ENCODE measurements at places on chromosomes 11 and 22.

DNA sequence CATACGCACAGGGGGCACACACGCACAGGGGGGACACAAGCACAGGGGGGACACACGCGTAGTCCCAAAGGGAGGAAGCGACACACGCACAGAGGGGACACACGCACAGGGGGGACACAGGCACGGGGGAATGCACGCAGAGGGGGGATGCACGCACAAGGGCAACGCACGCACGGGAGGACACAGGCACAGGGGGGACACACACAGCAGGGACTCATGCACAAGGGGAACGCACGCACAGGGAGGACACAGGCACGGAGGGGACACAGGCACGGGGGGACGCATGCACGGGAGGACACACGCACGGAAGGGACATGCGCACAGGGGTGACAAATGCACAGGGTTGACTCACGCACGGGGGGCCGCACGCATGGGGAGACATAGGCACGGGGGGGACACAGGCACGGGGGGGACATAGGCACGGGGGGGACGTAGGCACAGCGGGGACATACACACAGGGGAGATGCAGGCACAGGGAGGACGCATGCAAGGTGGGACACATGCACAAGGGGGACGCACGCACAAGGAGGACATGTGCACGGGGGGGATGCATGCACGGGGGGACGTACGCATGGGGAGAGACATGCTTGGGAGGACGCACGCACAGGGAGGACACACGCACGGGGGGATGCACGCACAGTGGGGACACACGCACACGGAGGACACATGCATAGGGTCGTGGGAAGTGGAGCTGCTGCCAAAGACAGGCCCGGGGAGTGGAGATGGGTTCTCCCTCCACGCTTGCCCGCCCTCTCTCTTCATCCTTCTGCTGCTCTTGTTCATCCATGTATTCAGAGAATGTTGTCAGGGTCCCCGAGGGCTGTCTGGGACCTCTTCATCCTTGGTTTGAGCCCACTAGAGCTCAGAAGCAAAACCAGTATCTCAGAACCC, 41.2 kb downstream of the WNT11 start:
- DNase-seq = no peak

GRCh38 chr11:6385046-6385777, 5.1 kb upstream of the SMPD1 start:
- DNase-seq = no peak

- DNase-seq = no peak
These were observed 1.7 kb downstream of the SEZ6L start for GRCh38 chr22:26170795-26171580.

DNA sequence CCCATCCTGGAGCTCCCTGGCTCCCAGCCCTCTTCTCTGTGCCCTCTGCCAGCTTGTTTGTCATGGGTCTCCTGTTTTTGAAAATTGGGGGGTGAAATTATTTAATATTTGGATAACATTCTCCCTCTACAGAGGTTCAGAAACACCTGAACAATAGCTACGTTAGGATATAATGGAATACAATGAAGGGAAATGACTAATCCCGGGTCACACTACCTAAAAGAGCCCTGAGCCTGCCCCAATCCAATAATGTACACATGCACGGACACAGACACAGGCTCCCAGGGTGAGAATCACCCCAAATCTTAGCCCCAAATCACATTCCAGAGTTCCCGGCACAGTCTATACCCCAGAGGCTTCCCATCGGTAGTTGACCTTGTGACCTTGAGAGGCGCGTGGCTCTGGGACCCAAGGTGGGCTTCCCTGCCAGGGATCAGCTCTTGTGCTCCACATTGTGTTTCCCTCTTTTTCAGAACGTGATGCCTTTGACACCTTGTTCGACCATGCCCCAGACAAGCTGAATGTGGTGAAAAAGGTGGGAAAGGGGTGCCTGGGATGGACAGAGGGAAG, 135.5 kb downstream of the PARVA start:
- DNase-seq = no peak

DNA sequence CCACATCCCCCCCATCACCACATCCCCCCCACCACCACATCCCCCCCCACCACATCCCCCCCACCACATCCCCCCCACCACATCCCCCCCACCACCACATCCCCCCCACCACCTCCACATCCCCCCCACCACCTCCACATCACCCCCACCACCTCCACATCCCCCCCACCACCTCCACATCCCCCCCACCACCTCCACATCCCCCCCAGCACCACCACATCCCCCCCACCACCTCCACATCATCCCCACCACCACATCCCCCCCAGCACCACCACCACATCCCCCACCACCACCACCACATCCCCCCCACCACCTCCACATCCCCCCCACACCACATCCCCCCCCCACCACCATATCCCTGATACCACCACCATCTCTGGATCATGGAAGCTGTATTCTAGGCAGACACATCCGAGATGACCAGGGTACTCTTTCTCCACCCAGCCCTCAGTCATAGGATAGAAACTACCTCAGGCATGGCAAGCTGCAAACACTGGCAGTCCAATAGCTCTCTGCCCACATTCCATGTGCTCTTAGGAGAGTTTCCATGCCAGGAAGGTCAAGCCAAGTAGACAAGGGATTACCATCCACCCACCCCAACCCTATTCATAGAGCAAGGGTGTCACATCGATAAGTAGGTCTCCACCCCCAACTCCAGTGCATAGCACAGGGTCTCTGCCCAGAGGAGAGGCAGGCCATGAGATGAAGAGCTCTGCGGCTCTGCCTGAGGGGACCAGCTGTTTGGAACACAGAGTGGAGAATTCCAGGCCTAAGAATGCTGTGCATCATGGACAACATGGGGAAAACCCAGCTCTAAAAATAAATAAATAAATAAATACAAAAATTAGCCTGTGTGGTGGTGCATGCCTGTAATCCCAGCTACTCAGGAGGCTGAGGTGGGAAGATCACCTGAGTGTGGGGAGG, 33.0 kb upstream of the TEAD1 start:
- no peak for DNase-seq

GRCh38 chr22:50174382-50175190, 4.1 kb downstream of the PANX2 start:
- no peak for DNase-seq

GRCh38 chr22:41368543-41369423, 13.0 kb upstream of the TEF start:
- no peak for DNase-seq

DNA sequence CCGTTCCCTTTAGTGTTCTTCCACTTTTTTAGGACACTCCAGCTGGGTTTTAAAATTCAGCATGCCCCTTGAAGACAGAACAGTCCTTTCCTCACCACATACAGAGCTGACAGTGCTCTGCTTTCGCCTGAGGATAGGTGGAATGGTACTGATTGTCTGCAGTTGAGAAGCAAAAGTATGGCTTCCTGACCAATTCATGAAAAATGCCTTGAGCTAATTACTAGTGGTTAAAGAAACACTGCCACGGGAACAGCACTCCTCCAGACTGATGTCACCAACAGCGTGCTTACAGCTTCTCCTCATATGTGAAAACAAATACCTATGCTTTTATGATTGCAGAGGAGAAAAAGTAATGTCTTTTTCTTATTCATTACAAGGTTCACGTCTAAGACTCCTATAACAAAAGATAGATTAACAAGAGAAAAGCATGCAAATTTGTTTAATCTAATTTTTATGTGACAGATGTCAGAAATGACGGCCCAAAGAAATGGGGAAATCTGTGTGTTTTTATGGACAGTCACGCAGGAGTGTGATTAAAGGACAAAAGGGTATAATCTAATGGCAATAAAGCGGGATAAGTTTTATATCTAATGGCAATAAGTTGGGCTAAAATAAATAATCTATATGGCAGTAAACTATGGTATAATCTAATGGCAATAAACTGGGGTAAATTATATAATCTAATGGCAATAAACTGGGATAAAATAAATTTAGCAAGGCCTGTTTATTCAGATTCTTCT, 123.4 kb upstream of the ARHGAP42 start:
- DNase-seq = no peak

- no peak for DNase-seq
These were observed 140.0 kb upstream of the POU2AF2 start for GRCh38 chr11:111105566-111105965.

DNA sequence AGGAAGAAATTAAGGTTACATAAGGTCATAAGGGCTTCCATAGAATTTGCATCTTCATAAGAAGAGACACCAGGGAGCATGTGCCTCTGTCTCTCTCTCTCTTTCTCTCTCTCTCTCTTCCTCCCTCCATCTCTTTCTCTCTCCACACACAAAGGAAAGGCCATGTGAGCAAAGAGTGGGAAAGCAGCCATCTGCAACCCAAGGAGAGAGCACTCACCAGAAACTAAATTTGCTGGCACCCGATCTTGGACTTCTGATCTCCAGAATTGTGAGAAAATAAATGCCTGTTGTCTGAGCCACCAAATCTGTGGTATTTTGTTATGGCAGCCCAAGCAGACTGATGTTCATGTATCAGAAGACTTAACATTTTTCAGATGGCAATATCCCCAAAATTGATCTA, 6.4 kb upstream of the KRTAP5-10 start:
- DNase-seq = no peak

DNA sequence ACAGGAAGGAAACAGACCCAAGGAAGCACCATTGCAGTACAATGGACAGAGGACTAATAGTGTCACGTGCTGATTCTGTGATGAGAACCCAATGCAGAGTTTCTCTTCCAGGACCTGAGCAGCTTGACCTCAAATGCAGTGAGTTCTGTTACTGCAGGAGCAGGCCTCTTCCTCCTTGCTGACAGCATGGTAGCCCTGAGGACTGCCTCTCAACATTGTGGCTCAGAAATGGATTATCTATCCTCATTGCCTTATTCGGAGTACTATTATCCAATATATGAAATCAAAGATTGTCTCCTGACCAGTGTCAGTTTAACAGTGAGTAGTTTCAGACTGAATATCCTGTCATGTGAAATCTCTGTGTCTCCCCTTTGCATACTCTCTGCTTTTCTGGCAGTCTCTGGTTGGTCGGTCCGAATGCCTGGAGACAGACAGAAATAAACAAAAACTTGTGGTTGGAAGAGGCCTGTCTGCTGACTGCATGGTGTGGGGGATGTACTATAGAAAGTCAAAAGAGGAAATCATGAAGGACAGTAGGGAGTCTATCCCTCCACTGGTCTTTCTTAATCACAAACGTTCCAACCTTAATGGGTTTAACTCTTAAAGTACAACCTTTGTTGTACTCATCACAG, 6.9 kb upstream of the MS4A14 start:
- no peak for DNase-seq

- DNase-seq = no peak
These were observed 8.8 kb upstream of the UBASH3B start for GRCh38 chr11:122646549-122647340.

GRCh38 chr11:12767577-12767976, 93.4 kb downstream of the TEAD1 start:
- no peak for DNase-seq

DNA sequence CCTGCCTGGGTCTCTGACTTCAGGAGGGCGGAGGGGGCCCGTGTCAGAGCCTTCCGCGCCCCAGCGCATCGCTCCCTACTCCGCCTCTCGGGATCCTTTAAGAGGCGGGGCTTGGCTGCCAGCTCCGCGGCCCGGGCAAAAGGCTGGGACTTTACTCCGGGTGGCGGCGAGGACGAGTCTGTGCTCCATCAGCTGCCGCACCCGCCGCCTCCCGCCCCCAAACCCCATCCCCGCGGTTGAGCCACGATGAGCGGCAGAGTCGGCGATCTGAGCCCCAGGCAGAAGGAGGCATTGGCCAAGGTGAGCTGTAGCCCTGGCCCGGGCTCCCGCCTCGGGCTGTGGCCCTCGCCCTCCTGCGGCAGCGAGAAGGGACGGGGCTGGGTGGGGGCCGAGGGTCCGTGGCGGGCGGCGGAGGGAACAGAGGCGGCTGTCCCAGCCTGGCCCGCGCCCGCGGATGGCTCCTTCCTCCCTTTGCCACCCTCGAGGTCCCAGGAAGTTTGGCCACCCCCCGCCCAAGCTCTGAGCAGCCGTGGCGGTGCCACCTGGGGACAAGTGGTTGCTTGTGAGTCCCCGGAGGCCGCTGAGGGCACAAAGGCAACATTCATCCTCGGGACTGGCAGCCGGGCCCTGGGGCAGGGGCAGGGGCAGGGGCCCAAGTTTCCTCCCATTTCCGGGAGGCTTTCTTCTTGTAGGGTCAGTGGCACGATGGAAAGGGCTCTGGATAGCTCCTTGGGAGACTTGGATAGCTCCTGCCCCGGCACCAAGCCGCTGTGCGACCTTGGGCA, at the start of gene SEC14L2:
Gene SEC14L2 (plus strand): TSS at position 148 of the 785 bp plus-strand sequence. CDS start 99 bp downstream, at position 247.
- DNase-seq = no peak

- DNase-seq = no peak
These were observed 61.8 kb upstream of the PRSS23 start for GRCh38 chr11:86738568-86738967.

GRCh38 chr11:3735827-3736226, 61.5 kb downstream of the NUP98 start:
- no peak for DNase-seq

GRCh38 chr22:19760058-19760950, at the start of gene TBX1:
Gene TBX1, plus strand, starts transcription at chr22:19760778. Its CDS starts 66 bp downstream, at chr22:19760844.
- DNase-seq = no peak

DNA sequence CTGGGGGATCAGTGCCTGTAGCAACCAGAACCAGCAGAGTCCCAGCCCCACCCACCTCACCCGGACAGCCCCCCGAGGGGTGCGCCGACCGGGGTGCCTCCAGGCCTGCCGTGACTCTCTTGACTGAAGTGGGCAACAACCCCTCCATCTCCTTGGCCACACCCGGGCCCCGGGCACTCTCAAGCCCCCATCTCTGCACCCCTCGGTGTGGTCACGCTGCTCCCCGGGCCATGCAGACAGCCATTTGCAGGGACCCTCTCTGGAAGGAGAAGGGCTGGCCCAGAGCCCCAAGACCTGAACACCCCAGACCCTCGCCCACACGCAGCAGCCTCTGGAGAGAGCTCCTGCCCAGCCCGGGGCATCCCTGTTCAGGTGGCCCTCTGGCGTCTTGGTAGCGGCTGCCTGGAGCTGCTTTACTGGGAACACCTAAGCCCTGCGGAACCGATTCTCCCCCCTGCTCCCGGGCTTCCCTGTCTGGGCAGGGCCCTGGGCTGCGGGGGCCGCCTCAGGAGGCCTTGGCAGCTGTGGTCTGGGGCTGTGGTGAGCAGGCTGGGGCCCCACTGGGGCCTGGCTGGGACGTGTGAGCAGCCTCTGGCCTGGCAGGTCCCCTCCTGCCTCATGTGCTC, 84.9 kb downstream of the WNT7B start:
- no peak for DNase-seq

DNA sequence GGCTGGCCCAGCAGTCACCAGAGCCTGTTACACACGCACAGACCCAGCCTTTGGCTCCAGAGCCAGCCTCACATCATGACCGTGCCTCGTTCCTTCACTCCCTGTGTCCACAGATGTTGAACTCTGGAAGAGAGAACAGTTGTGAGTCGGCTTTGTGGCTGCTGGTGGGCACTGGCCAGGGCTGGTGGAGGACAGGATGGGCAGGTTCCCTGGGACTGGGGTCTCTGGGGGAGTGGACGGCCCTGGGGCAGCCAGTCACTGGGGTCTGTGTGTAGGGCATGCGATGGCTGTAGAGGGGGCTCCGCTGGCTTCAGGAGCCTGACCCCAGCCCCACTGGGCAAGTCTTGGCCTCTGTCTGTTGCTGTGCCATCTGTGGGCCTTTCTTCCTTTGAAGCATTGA, 1070.1 kb downstream of the BRD1 start:
- DNase-seq = no peak

- no peak for DNase-seq
These were observed 60.2 kb upstream of the HMGXB4 start for GRCh38 chr22:35197071-35197470.

GRCh38 chr22:38567531-38568285, 2.3 kb downstream of the DMC1 start:
- no peak for DNase-seq
